ENCODE measurements at places on chromosomes 6 and 20.

DNA sequence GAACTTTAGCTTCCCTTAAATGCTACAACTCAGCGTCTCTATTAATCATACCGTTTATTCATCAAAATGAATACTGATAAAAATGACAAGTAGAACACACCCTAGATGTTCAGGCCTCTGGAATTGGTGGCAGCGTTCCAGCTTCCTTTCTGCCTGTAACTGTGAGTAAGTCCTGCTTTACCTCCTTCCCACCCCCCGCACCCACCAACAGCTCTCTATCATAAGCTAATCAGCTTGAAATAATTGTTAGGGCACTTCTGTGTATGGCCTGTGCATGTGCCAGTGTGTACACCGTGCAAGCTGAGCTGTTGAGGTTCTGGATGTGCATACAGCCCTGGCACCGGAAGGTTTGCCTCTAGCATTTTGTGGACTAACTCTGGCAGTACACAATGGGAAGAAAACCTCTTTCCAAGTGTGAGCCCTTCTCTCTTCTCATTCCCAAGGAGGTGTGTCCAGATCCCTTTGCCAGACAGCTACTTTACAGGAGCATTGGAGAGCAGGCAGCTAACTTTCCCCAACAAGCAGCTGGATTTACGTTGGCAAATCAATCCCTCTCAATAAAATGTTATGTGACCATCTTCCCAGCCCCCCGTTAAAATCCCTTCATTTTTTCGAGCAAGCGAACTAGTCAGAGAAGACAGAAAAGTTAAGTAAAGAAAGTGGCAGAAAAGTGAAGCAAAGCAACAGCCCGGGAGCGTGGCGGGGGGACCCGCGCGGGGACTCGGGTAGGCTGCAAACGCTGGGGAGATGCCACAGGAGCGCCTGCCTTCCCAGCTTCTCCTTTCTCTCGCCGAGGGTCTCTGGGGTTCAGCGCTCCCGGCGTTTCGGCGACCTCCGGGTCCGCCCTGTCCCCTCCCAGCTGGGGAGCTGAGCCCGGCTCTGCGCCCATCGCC, 803 bp upstream of the ADGRG6 start:
- no peak for DNase-seq

GRCh38 chr20:31720486-31721407, 1.9 kb downstream of the BCL2L1 start:
- no peak for DNase-seq

GRCh38 chr6:46973029-46973428, 51.3 kb upstream of the ADGRF5 start:
- no peak for DNase-seq

- DNase-seq: no peak
These were observed 68.6 kb upstream of the CCN6 start for GRCh38 chr6:111985202-111985731.

DNA sequence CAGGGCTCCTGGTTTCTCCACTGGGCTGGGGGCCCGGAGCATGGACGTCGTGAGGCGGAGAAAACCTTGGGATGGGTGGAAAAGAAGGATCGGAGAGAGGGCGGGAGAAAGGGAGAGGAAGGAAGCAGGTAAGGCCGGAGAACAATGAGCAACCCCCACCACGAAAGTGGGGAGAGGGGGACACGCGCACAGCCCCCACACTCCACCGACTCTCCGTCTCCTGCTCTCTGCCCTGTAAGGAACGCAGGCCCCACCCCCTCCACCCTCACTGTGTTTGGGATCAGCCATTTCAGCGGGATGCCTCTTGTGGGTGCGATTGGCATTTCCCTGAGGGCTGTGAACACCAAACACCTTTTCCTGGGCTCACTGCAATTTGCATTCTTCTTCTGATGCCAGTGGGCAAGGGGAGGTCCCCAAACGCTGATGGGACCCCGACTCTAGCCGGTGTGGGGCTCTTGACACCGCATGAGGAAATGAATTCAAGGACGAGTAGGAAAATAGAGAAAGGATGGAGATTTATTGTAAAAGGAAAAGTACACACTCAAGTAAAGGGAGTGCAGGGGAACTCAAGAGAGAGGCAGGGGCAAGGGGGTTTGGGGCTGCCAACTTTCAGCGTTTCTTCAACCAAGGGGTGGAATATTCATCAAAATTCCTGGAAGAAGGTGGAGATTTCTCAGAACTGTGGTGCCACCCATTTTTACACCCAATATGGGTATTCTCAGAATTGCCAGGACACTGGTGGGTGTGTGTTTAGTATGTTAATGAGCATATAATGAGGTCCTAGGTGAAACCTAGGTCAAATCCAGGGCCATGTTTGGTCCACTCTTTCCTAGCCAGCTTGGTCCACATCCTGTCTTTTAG, 13.1 kb upstream of the RAET1L start:
- no peak for DNase-seq

- DNase-seq: no peak
These were observed 197.5 kb downstream of the ISM1 start for GRCh38 chr20:13418263-13419229.

DNA sequence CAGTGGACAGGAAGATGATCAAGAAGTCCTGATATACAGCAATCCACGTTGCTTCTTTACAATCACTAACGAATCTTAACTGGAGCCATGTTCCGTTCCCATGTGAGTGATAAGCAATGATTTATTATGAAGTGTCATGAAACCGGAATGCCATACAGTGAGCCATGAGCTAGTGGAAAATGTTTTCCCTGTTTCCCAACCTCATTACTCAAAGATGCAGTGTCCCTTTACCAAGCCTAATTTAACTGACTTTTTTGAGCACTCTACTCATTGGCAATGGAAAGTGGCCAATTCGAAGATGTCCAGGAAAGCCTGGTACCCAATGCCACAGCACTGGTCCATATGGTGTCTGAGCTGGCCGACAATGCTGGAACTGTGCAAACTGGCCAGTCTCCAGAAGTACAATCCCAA, 148.3 kb downstream of the ZNF217 start:
- DNase-seq: no peak

DNA sequence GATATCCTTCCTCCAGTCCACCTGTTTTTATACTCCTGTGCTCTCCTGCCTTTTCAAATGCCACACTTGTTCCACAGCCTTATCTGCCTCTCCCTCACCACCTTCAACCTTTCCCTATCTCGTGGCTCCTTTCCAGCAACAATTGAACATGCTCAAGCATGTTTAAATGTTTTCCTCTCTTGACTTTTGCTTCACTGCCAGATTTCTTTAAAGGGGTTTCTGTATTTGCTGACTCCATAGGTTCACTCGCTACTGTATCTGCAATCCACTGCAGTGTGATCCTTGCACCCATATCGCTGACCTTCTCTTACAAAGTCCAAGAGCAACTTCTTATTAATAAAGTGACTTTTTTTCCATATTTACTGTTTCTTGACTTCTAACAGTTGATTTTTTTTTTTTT, 11.2 kb upstream of the GMNN start:
- DNase-seq: no peak

DNA sequence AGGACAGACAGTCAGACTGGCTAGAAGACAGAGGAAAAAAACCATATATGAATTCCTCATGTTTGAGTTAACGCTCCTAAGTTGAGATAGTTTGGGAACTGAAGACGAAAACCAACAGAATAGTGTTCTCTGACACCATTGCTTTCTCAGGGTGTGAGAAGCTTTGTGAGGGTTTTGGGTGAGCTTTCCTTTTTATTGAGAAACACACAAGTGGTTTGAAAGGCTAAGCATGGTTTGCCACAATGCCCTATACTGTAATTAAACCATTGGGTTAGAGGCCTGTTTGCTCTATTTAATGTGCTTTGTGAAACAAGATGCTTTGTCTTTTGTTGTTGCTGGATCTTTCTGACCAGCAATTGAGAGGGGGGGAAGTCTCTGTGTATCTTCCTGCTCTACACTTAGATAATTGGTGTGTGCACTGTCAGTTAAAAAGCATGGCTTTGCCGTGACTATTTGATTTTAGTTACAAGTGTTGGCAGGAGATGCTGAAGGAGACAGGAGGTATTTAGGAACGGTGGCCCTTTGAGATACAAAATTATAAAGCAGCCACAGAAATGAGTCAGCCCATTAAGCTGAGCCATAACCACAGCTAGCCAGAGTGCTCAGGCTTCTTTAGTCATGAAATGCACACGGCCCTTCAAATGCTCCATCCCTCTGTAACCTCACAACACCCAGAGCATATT, 273.0 kb upstream of the PREP start:
- DNase-seq: no peak

- DNase-seq: no peak
These were observed 183.9 kb downstream of the DLL1 start for GRCh38 chr6:170106906-170107525.

GRCh38 chr6:41189967-41190366, 11.0 kb downstream of the TREML2 start:
- DNase-seq: no peak

DNA sequence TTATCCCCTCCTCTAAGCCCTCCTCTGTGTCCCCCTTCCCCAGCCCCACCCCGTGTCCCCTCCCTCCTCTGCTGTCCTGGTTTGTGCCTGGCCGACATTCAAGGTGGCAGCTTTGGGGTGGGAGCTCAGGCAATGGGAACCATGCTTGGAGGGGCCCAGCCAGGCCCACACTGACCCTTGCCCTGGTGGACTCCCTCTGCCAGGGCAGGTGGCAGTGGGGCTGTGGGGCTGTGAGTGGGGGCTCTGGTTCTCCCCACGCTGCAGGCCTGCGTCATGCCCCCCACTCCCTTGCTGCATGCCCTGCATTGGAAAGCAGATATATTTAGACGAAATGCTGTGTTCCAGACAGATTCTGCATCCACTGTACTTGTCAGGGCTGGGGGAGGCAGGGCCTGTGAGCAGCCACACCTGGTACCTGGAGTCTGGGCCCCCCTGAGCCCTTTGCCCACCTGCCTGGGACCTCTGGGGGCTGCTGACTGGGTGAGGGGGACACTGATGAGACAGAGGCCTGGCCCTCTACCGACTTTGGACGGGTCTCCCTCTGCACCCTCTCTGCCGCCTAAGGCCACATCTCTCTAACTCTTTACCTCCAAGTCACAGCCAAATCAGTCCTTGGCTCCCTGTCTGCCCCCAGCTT, 14.2 kb downstream of the DLGAP4 start:
- no peak for DNase-seq

GRCh38 chr6:34149452-34149810, 3.5 kb upstream of the GRM4 start:
- no peak for DNase-seq

DNA sequence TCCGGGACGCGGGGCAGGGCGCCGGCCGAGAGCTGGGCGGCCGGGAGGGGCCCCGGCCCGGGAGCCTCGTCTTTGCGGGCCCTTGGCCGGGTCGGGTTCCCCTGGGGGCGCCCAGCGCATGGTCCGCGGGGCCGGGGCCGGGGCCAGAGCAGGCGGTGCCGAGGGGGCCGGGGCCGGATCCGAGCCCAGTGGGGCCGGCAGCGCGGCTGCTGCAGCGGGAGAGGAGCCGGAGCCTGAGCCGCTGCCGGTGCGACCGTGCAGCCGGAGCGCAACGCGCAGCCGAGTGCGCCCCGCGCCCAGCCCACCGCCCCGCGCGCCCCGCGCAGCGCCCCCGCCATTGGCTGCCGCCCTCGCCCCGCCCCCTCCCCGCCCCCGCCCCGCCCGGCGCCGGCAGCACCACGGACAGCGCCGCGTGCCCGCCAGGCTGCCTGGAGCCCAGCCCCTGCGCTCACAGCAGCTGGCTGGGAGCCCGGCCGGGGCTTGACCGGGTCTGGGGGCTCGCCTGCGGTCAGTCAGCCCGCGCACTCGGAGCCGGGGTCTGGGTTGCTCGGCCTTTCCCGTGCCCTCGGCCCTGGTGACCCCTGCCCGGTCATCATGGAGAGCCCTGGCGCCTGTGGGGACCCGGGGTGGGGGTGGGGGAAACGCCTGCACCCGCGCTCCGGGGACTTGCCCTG, at the start of gene HRH3:
TSS of gene HRH3 (minus strand) at position 287 of the 674 bp plus-strand sequence. CDS start 308 bp downstream, outside the sequence.
- peak; percentile 33 for DNase-seq

DNA sequence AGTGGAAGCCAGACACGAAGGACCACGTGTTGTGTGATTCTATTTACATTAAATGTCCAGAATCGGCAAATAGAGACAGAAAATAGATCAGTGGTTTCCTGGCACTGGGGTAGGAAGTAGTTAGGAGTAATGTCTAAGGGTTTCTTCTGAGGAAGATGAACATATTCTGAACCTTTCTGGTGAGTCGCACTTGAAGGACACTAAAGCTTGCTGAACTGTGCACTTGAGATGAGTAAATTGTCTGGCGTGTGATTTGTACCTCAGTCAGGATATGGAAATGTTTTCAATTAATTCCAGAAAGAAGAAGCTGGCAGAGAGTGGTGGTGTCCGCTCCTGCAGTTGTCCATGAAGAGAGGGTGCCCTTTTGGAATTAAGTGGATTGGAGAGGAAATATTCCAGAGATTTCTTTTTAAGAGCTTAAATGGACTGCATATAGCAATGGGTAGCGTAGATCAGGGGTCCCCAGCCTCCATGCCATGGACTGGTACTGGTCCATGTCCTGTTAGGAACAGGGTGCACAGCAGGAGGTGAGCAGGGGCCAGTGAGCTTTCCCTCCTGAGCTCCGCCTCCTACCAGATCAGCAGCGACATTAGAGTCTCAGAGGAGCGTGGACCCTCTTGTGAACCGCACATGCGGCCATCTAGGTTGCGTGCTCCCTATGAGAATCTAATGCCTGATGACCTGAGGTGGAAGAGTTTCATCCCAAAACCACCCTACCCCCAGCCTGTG, 12.4 kb upstream of the KIF25 start:
- DNase-seq: no peak

DNA sequence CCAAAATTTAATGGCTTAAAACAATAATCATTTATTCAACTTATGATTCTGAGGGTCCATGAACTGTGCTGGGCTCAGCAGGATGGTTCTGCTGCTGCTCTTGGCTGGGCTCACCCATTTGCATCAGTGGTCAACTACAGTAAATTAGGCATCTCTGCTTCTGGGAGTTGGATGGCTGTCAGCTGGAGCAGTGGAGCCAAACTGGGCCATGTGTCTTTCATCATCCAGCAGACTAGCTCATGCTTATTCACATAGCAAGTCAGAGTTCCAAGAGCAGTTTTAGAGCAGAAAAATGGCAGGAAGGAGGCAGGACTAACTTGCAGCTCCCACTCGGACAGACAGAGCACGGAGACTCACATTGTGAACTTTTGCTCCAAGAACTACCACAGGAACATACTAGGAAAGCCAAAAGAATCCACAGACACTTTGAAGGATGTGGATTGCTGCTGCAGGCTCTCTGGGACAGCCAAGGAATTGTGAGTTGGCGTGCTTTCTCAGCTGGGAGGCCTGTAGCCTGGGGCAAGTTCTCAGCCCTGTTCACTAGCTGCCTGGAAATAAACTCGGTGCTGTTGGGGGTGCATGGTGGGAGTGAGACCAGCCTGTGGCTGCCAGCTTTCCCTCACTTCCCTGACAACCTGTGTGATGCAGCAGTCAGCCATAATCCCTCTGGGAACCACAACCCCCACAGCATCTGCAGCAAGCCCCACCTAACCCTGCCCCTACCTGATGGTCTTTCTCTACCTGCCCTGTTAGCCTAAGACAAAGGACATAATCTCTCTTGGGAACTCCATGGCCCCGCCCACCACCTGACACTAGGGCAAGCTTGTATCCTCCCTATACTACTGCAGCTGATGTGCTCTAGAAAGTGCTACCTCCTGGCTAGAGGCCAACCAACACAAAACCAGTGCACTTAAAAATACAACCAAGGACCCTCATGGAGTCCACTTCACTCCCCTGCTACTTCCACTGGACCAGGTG, 129.0 kb downstream of the JPH2 start:
- no peak for DNase-seq

Data from activated CD8-positive, alpha-beta memory T cell treated with anti-CD3 and anti-CD28 coated beads for 1 hour (primary cell).